ENCODE measurements at places on chromosomes 2 and 18.

GRCh38 chr2:127149384-127149783, 42.4 kb upstream of the BIN1 start:
- DNase-seq: no peak

GRCh38 chr18:49754866-49755265, 58.5 kb downstream of the ACAA2 start:
- DNase-seq: no peak

- DNase-seq: no peak
Measured at GRCh38 chr2:233121856-233122255, 61.7 kb downstream of the INPP5D start.

- DNase-seq: no peak
Measured at GRCh38 chr2:225192869-225193268, 150.6 kb upstream of the DOCK10 start.

All from stimulated activated CD8-positive, alpha-beta memory T cell treated with anti-CD3 and anti-CD28 coated beads, Interleukin-15, amount 100 ng/mL, for 48 hours (primary cell).